ENCODE measurements at places on chromosomes 11 and 22.
A peak's percentile ranks its signal among the peaks of the same experiment; 100 is the strongest.

- no peak for DNase-seq
Measured at GRCh38 chr11:127126986-127127385, 126.4 kb upstream of the KIRREL3 start.

DNA sequence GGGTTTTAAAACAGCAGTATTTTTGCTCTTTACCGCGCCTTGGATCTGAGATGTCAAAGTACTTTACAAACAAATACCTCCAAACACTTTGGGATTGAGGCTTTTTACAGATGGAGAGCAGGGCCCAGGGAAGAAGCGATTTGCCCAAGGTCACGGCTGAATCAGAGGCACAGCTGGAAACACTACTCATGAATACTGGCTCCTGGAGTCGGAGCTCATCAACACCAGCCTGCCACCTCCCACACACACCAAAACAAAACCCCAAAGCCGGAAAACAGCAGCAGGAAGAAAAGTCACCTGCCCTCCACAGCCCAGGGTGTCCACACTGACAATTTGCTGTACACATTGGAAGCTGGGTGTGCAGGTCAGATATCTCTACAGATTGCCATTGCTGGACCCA is 339.4 kb downstream of the CADM1 start:
- DNase-seq, result no peak

- DNase-seq, result no peak
Measured at GRCh38 chr22:38700270-38700788, 414 bp downstream of the JOSD1 start.

DNA sequence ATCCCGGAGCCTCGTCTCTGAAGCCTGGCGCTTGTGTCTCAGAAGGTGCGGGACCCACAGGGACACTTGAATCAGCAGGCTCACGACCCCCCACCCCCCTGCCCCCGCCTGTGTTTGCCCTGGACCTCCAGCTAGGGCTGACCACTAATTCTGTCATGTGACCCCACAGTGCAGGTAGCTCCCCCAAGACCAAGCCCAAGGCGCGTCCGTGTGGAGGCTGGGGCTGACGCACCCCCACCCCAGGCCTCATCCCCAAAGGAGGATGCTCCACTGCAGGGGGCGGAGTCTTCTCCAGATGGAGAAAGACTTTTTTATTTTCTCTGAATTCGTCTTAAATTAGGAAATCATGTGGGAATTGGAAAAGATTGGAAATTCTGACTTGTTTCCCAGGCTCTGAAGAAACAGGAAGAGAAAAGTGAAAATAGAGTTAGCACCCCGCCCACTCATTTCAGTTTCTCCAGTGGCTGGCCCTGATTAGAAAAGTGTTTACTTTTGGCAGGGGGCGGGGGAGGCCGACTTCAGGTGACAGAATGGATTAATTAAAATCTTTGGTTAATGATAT is 1.0 kb upstream of the RELA start:
- DNase-seq, result peak; percentile 84

DNA sequence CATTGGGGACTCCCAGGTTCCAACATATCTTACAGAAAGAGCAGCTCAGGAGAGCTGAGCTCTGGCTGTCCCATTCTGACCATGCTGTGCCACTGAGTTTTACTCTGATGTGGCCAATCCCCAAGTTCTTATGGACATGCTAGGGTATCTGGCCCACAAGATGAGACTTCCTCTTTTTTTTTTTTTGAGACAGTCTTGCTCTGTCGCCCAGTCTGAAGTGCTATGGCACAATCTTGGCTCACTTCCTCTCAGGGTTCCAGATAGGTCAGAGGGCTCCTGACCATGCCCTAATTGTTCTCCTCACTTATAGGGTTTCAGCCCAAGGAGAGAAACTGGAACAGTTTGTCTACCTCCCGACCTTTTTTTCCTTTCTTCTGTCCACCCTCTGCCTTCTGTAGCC is 152.3 kb upstream of the CCDC90B start:
- no peak for DNase-seq

DNA sequence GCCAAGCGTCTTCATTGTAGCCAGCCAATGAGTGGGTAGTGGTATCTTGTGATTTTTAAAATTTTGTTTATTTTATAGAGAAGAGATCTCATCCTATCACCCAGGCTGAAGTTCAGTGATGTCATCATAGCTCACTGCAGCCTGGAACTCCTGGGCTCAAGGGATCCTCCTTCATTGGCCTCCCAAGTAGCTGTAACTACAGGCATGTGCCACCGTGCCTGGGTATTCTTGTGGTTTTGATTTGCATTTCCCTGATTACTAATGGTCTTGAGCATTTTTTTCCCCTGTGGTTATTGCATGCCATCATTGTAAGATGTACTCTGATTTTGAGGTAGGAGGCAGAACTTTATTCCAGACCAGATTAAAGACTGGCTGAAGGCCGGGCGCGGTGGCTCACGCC is 2.4 kb upstream of the DENND6B start:
- DNase-seq, result no peak

DNA sequence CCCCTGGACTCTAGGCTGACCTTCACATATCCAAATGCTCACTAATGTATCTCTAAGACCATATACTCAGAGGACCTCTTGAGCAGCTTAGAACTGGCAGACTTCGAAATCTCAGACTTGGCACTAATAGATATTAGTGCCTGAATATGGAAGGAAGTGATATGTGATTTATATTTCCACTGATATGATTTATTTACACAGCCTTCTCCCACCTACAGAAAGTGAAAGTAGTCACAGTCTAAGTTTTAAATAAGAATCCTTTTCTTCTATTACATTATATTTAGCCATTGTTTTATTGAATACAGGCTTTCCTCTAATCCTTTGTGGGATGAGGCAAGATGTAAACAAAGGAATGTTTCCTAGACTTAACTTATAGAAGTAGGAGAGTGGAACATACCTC is 6.7 kb upstream of the NAV2 start:
- no peak for DNase-seq

GRCh38 chr22:22884010-22884887 is 3.4 kb upstream of the IGLL5 start:
- peak; percentile 79 for DNase-seq

- no peak for DNase-seq
Measured at GRCh38 chr11:32279672-32280071, 155.7 kb downstream of the WT1 start.

DNA sequence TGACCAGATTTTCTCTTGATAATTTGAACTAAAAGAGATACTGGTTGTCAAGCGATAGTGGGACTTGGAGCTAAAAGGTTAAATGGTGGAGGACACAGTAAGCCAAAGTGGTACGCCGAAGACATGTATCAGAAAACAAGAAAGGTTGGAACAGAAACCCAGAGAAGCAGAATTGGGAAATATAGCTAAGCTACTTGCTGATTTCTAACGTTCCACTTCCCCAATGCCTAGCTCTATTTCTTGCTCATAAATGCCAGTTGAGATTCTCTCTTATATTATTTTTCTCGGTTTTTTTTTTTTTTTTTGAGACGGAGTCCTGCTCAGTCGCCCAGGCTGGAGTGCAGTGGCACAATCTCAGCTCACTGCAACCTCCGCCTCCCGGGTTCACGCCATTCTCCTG is 12.7 kb downstream of the TMEM41B start:
- no peak for DNase-seq

GRCh38 chr11:78192911-78193351 is 4.2 kb downstream of the USP35 start:
- no peak for DNase-seq

DNA sequence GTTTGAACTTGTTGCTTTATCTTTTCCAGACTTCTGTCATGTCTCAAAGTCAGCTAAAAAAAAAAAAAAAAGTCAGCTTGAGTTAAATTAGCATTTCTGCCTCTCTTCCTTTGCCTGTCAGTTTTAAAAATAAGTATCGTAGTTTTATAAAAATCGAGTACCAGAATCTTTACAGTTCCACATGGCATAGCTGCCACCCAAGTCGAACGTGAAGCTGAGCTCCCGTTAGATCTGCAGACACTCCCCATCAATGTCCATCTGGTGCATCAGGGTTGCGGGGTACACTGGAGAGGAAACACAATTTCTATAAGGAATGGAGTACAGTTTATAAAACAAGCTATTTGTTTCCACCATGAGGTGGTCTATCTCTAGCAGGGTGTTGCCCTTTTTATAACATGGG is 41.0 kb upstream of the CCND1 start:
- DNase-seq, result no peak

GRCh38 chr22:36184433-36185025 is 17.1 kb downstream of the APOL4 start:
- peak; percentile 29 for DNase-seq

DNA sequence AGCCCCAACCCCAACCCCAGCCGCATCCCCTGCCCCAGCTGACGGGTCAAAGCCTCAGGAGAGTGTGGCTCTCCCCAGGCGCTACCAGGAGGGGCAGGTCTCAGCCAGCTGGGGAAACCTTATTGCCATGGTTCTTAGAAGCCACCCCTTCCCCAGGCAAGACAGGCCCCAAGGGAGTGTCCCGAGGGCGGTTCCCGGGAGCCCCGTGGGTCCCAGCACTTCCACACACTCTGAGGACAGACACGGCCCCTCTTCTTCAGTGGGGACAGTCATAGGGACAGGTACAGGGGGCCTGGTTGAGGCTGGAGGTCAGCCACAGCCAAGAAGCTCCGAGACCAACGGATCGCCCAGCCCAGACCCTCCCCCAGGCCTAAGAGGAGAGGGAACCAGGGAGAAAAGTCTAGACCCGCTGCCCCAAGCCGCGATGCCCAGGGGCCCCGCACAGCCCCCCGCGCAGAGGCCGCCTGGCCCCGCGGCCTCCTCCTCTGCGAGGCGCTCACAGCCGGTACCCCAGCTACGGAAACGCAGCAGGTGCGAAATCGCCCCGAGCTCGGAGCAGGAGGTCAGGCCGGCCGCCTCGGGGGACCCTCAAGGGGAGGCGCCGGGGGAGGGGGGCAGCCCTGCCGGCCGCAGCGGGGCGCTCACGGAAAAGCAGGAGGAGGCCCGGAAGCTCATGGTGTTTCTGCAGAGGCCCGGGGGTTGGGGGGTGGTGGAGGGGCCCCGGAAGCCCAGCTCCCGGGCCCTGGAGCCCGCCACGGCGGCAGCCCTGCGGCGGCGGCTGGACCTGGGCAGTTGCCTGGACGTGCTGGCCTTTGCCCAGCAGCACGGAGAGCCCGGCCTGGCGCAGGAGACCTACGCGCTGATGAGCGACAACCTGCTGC is 2.6 kb downstream of the KLHDC7B start:
- no peak for DNase-seq

- no peak for DNase-seq
Measured at GRCh38 chr11:22467248-22467647, 129.1 kb downstream of the SLC17A6 start.

- no peak for DNase-seq
Measured at GRCh38 chr11:122105044-122105758, 10.8 kb downstream of the BLID start.

GRCh38 chr11:69521457-69521856 is 40.0 kb downstream of the LINC01488 start:
- DNase-seq, result no peak

DNA sequence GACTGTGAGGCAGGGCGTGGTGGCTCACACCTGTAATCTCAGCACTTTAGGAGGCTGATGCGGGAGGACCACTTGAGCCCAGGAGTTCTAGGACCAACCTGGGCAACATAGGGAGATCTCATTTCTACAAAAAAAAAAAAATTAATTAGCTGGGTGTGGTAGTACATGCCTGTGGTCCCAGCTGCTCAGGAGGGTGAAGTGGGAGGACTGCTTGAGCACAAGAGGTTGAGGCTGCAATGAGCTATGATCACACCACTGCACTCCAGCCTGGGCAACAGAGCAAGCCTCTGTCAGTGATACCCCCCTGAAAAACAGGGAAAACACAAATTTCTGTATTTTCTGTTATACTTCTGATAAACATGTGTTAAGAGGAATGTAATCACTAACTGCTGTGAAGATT is 57.8 kb upstream of the ARHGAP32 start:
- no peak for DNase-seq

DNA sequence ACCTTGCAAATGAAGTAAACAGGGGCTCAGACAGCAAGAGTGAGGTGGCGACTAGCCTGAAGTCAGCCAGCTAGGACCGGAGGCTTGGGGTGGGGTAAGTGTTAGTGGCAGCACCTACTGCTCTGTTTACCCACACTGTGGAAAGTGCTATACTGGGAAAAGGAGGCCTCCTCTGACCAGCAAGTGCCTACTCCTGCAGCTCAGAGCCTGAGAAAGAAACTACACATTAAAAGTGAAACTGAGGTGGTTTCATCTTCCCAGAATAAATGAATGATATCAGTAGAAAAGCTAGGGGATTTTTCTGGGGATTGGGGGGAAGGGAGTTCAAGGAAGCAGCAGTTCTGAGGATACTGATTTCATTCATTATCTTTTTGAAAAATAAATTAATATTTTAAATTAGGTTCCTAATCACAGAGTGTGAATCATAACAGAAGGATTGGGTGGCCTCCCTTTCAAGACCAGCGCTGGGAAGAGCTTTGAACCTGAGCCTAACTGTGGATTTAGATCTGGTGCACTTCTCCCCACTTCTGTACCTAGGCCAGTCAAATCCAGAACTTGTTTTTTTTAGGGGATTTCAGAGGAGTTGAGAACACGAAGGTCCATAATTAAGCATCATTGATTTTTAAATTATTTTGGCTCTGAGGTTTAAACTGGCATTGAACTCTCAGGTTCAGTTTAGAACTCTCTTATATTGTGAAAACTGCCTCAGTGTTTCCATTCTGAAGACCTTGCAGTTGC is 48.1 kb upstream of the GRAMD1B start:
- no peak for DNase-seq

GRCh38 chr22:30170129-30170528 is 76.4 kb downstream of the LIF start:
- no peak for DNase-seq

DNA sequence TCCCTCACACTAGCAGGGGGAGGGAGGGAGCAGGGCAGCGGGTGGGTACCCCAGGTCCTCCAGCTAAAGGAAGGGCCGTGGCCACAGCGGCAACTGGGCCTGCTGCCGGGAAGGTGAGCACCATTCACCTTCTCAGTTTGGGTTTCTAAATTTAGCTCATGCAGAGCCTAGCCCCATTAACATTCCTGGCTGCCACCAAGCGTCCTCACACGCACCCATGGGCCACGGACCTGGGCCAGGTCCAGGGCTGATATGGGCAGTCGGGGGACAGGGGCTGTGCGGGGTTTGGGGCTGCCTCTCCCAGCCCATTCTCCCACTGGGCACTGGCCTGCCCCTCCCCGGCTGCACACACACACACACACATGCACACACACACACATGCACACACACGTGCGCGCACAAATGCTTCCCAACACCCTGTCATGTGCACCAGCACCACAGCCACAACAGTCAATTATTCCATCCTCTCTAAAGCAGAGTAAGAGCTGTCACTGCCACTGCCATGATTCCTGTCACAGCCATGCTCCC is 28.7 kb downstream of the SYT7 start:
- no peak for DNase-seq

- DNase-seq, result peak; percentile 74
Measured at GRCh38 chr11:65503949-65504673, 5.3 kb downstream of the MALAT1 start.

DNA sequence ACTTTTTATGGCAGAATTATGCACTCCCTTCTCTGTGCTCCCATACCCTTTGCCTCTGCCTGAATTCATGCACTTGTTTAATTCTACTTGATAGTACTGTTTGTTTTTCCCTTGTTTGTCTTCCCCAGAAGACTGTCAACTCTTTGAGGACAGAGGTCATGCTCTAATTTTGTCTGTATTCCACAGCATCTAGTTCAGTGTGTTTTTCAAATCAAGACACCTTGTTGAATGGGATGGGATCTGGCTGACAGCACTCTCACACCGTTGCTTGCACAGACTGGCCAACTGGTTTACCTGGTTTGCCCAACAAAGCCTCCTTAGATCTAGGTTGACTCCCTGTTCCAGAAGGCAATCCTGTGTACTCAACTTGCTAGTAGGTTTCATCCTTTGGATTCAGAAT is 121.2 kb upstream of the TIMP3 start:
- DNase-seq, result no peak

- DNase-seq, result peak; percentile 72
Measured at GRCh38 chr11:44942029-44942955, 8.4 kb downstream of the TP53I11 start.

All from tongue (tissue), 3 donors.